Jurkat, Clone E6-1 (cell line): ENCODE measurements at places on chromosomes 2 and 18.

DNA sequence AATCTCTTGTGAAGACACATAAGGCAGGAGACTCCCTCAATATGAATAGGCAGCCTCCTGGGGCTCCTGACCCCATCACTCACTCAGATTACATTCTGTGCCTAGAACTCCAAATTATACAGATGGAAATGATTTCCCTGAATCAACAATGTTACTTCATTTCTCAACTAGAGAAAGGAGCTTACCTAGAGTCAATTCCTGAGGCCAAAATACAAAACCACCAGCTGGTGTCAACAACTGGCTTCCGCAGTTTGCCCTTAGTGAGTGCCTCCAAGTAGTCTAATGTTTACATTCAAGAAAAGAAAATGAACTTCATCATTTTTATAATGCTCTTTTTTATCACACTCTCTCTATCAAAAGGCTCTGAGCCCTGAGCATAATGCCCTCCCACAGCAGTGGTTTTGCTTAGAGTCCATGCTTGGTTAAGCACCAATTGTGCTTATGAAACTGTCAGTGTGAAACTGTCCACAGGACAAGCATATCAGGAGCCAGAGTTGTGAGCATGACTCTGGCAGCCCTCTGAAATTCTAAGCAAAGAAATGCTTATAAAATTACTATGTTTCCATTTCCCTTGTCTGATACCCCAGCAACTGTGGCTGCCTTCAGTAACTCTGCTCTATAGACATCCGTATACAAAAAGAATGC is 305.7 kb upstream of the PKDCC start:
- DNase-seq = no peak

GRCh38 chr2:174120346-174120745 is 128.0 kb downstream of the OLA1 start:
- no peak for DNase-seq

DNA sequence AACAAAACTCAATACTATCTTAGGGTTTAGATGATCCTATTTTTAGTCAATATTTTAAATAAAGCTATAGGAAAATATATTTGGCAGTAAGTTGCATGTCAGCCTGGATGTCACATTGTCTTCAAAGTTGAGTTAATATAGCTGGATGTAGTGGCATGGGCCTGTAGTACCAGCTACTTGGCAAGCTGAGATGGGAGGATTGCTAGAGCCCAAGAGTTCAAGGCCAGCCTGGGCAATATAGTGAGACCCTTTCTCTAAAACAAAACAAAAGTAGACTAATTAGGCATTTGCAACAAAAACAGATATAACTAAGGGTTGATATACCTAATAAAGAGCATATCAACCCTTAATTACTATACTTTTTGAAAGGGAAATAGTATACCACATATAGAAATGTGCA is 254.6 kb upstream of the KCNJ3 start:
- no peak for DNase-seq

GRCh38 chr2:10449486-10449831 is 1.3 kb upstream of the ODC1 start:
- DNase-seq = no peak

DNA sequence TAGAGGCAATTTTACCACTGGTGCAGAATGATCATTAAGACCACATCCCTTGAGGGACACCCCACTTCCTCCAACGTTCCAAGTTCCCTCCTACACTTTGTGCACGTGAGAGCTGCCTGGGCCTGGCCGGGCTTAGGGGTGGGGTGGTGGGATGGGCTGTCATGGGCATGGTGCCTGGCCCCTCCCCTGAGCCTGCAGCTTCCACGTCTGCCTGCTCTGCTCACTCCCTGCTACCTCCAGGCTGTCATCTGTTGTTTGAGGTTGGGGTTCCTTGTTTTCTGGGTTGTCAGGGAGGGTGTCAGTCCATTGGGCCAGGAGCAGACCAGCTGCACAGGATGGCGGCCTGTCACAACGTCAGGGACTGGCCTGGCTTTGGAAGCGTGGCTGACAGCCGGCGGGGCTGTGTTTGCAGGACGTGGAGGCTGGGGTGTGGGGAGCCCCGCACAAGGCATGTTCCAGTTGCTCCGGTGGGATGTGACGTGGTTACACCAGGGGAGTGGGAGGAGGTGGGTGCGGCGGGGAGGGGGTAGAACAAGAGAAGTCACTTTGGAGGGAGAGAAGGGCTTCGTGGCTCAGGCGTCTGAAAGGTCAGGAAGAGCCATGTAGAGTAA is 72.3 kb downstream of the RTP5 start:
- DNase-seq = peak; percentile 81

- peak; percentile 35 for DNase-seq
Observed at GRCh38 chr2:190408538-190409271, 550 bp downstream of the MFSD6 start.

GRCh38 chr2:170822290-170823087 is 5.8 kb downstream of the GAD1 start:
- DNase-seq = no peak

GRCh38 chr2:229888031-229888430 is 33.8 kb downstream of the TRIP12 start:
- DNase-seq = no peak

DNA sequence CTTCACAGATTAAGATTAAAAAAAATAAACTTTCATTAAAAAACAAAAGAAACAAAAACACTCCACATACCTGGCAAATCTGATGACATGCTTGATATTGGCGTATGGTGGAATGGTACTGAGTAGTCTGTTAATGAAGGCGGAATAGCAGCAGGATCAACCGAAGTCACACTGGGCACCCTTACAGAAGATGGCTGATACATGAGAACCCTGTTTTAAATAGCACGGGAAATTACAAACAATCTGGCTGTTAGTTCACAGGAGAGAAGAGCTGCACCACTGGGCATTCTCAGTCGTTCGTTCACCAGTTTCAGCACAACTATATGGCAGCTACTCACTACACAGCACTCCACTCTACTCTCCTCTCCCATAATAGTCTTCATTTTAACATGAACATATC is 64.0 kb upstream of the ST8SIA5 start:
- DNase-seq = no peak

- DNase-seq = no peak
Observed at GRCh38 chr2:133504566-133505505, 63.4 kb downstream of the NCKAP5 start.

GRCh38 chr2:27370026-27370815 is at the start of the genes EIF2B4 and SNX17:
TSS of gene EIF2B4 (minus strand) at chr2:27370338. CDS start at chr2:27370314, 24 bp downstream.
TSS of gene SNX17 (plus strand) at chr2:27370616. CDS start at chr2:27370744, 128 bp downstream.
- DNase-seq = peak; percentile 99

DNA sequence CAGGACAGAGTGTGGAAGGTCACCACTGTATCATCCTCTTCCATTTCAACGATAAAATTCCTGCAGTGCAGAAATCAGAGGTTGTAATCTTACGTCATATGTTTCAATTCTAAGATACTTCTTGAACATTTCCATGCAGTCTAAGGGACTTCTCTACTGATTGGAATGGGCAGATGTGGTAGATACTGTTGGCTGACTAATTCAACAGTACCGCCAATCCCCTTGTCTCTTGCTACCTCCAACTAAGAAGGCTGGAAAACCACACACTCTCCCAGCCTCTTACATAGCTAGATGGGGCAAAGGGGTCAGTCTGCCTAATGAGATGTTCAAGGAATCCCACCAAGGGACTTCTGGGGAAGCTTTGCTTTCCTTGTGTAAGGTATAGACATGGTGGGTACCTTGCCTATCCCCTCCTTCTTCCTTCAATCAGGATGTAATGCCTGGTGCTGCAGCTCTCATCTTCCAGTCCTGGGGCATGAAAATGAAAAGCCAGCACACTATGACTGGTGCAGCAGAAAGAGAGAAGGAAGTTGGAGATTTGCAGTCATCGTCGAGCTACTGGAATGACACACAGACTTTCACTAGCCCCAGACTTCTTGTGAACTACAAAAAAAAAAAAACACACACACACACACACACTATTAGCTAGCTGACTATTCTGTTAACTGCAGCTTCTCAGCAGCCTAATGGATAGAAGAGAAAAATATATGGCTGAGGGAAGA is 84.1 kb downstream of the ALPK2 start:
- no peak for DNase-seq

GRCh38 chr2:43333656-43334144 is 107.3 kb upstream of the ZFP36L2 start:
- DNase-seq = no peak

GRCh38 chr2:54773233-54773632 is 49.8 kb downstream of the EML6 start:
- DNase-seq = no peak

GRCh38 chr2:120798567-120799247 is 63.0 kb downstream of the GLI2 start:
- DNase-seq = no peak

DNA sequence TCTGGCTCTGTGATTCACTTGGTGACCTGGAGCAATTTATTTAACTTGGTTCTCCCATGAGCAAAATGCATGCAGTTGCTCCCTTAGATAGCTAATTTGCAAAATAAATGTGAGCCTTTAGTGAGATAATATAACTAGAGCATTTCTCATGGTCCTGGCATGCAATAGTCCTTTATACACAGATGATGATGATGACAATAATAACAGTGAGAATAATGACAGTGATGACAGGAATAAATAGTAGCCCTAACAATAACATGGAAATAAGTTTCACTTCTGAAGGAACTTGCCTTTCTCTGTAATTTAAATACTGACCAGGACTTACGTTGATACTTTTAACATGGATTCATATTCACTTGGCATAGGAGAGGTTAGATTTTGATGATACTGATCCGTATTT is 49.2 kb downstream of the LPIN1 start:
- DNase-seq = no peak

GRCh38 chr18:24160086-24160485 is 21.2 kb downstream of the CABYR start:
- DNase-seq = no peak

DNA sequence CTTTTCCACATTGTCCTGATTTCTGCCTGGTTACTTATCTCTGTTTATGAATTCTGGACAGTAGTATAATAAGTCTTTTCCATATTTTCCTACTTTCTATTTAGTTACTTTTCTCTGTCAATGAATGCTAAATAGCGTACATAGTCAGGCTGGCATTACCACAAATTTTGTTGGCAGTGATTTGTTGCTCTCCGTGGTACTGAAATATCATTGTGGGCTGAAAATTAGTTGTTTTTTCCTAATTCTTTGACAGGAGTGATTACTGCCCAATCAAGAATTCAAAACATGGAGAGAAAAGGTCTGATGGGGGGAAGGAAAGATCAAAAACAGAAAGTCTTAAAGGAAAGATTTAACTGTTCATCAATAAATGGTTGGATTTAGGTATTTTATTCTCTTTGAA is 7.7 kb upstream of the GALNT13 start:
- no peak for DNase-seq

DNA sequence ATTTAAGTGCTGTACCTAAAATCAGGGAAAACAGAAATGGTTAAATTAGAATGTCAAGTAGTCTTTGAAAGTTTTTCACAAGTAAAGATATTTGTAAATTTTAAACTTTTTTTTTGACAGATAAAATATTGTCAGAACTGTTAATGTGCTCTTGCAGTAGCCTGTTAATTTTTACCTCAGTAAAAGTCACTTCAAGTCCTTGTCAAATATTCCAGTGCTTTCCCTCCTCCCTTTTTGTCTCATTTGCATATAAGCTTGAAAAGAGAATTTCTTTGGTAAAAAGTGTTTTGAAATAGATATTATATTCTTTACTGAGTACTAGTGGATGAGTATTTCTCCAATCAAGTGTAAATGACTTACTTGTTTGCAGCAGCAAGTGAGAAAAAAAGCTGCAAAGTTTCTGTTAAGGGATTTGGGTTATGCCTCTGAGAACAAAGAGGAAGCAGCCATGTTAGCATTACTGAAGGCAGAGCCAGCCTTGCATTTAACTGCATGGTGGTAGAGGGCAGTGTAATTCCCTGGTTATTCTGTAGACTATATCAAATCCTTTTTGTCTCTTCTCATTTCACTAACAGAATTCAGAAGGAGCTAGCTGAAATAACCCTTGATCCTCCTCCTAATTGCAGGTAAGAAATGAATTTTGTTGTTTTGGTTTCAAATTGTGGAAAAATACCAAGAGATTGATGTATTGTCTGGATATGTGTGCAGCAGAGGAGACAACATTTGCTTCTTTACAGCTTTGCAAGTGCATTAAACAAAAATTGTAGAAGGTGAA is 3.2 kb downstream of the UBE2E3 start:
- peak; percentile 66 for DNase-seq

- DNase-seq = no peak
Observed at GRCh38 chr2:70095720-70096670, 8.7 kb downstream of the PCBP1 start.

DNA sequence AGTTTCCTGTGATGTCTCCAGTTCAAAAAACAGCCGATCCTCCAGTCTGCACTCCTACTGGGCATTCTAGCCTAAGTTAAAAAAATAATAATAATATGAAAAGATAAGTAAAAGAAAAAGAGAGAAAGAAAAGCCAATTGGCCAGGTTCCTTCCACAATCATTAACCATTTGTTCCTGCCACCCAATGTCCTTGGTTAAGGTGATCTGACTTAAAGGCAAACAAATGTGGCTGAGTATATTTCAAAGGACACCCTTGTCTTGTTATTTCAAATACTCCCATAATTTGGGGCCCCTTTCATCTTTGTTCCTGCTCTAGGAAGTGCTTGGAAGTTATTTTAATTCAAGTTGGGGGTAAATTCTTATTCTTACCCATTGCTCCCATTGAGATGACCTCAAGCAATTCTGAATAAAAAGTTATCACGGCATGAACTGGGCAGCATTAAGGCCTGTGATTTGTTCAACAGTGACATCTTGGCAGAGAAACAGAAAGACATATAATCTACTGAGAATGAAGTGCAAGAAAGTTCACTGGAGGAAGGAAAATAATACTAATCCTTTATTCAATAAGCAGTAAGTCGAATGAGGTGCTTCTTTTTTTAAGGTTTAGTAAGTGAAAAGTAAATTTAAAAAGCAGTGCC is 1054.5 kb upstream of the FANCL start:
- DNase-seq = no peak

DNA sequence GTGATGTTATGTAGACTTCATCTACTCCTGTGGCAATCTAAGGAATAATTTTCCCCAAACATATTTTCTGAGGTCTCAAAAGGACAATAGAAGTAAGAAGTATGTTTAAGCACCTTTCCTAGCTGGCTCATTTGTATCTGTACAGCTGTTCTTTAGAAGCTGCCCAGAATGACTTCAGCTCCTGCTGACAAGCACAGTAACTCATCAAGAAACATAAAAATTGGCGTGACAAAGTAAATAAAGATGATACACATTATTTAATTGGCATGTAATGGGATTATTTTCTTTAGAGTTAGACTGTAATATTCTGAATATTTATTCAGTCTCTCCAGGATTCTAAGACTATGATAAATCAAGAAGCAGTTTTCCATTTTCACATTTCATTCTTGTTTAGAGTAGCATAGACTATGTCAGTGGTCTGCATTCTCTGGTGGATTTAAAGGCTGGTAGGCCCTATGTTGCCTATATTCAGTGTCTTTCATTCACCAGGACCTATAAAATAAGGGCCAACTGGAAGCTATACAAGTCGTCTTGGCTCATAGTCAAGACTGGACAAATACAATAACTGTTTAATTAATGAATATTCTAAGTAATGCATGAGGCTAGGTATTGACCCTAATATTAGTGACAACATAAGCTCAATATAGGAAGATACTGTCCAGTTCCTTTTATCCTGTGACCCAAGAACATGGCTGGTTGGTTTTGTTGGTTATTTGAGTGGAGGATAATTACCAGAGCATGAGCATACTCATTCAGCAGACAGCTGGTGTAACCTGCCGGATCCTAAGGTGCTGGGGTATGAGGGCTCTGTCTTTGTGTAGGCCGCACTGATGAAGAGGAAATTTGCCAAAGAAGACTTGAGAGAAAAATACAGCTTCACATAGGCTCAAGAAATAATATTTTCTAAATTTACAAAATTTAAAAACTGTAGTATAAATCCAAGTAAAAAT is 107.0 kb downstream of the PDE1A start:
- no peak for DNase-seq

GRCh38 chr2:110766291-110766690 is 33.9 kb downstream of the ACOXL start:
- no peak for DNase-seq

GRCh38 chr2:126645211-126645618 is 10.7 kb upstream of the GYPC start:
- no peak for DNase-seq
